ENCODE measurements at places on chromosomes 4 and X.

DNA sequence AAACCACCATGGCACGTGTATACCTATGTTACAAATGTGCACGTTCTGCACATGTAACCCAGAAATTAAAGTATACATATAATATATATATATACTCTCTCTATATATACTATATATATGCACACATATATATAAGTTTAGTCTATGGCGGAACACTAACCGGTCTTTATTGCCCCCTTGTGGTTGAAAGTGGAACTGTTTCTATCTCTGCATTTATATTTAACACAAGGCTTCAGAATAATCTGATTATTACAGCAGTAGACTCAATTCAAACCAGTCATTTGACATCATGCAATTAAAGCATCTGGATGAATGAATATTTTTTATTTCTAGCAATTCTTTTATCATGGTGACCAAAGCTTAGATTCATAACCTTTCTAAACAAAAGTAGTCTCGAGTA lies 14.6 kb downstream of the RAB9B start:
- DNase-seq = peak; percentile 56

- no peak for DNase-seq
Measured at GRCh38 chr4:28225050-28225449, 1364.4 kb downstream of the STIM2 start.

GRCh38 chr4:15681067-15681371 lies 608 bp upstream of the FAM200B start:
- DNase-seq = no peak

- DNase-seq = no peak
Measured at GRCh38 chr4:29540439-29541102, 1179.6 kb upstream of the PCDH7 start.

DNA sequence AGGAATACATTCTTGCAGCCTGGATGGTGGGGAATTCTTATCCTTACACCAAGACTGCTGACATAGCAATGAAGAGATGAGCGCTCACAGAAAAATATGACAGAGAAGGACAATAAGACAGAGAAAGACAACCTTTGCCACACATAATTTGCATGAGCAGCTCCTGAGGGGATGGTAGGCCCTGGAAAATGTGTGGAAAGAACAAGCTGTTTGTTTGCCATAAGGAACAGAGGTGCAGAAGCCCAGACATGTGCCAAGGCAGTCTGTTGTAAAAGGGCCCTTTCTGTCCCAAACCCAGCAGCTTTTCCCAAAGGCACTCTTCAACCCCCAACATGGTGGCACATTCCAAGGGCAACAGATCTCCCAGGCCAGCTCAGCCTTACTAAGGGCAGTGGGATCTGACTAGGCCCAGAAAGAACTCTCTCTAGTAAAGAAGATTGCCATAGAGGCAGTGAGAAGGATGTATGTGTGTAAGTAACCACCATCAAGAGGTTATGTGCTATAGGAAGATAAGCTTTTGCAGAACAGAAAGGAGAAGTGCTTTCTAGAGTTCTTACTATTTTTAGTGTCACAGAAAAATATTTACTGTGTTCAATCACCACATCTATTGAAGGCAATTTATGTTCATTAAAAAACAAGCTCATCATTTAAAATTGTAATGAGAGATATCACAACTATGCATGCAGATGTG lies 287.0 kb upstream of the RASGEF1B start:
- no peak for DNase-seq

DNA sequence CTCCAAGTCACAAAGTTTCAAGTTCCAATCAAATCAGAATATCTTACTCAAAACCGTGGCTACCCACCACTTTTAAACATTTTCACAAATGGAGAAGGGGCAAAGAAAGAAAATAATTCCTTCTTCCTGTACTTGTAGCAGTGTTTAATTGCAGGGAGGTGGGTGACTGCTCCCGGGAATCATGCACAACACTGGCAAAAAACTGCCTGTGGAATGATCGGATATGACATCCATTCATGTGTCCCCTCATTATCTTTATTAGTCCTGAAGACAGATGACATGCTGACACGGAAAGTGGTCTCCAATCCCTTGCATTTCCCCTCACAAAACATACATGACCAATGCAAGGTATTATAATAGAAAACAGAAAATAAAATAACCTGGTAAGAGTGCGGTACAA lies 2.0 kb downstream of the TSPAN5 start:
- DNase-seq = no peak

- DNase-seq = no peak
Measured at GRCh38 chr4:7397206-7398103, 37.3 kb downstream of the PSAPL1 start.

GRCh38 chrX:43664258-43664657 lies 8.2 kb downstream of the MAOA start:
- DNase-seq = no peak

GRCh38 chr4:142334931-142335330 lies 511.2 kb downstream of the INPP4B start:
- no peak for DNase-seq

DNA sequence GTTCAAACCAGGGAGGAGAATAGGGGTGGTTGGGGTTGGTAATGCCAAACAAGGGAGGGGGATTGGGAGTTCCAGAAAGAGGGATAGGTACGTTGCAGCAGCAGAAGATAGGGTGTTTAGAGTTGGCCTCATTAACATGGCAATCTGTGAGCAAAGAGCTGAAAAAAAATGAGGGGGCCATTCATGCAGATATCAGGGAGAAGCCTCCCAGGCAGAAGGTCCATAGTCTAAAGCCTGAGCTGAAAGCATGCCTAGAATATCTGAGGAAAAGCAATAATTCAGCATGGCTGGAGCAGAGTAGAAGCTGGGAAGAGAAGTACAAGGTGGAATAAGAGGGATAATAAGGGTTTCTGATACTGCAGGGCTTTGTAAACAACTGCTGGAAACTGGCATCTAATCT lies 550.9 kb upstream of the LCORL start:
- no peak for DNase-seq

DNA sequence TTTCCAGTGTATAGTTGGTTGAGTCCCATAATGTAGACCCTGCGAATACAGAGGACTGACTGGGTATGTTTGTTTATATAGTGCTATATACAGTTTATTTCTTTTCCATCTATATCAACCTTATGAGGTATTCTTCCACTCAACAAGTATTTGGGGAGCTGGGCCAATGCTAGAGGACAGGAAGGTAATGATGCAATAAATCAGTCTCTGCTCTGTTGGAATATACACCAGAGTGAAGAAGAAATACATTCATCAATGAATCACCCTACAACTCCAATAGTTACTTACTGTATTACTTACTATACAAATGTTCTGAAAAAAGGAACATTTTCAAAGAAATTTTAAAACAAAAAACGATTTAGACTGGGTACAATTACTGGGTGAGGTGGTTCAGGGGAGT lies 2.1 kb upstream of the ARSJ start:
- no peak for DNase-seq

GRCh38 chrX:118603981-118604380 lies 108.4 kb downstream of the DOCK11 start:
- DNase-seq = peak; percentile 48

DNA sequence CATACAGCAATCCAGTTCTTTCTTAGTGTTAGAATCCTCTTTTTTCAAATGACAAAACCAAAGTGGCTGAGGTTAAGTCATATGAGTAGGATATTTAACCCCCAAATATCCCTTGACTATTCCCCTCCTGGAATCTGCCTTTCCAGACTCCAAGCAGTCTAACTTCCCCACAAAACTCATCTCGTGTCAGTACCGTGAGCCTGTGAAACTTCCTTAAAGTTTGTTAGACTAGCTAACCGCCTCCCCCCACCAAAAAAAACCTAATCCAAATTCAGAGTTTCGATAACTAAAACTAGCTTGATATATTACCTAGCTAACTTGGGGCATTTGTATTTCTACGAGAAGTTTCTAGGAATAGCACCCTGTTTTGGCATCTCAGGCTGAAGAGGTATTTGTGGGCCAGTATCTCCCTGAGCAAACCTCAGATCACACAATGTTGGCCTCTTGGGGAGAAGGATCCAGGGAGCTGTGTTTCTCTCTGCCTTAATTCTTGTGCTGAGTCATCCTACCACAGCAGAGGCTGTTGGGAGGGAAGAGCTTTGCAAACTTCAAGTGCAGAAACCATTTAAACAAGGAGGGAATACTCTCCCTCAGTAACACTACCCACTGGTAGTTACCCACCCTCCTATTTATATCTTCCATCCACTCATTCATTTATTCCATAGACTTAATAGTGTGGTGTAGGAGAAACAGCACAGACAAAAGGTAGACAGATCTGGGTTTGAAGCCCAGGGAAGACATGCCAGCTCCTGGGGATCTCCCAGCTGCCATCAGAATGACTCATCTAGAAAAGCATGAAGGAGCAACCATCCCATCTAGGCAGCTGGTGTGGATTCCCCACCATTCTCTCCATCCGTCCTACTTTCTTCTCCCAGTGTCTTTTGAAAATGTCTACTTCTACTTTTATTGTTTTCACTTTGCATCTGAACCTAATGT lies 39.3 kb upstream of the TXK start:
- DNase-seq = no peak

GRCh38 chrX:126342859-126343258 lies 176.8 kb upstream of the DCAF12L2 start:
- DNase-seq = no peak

DNA sequence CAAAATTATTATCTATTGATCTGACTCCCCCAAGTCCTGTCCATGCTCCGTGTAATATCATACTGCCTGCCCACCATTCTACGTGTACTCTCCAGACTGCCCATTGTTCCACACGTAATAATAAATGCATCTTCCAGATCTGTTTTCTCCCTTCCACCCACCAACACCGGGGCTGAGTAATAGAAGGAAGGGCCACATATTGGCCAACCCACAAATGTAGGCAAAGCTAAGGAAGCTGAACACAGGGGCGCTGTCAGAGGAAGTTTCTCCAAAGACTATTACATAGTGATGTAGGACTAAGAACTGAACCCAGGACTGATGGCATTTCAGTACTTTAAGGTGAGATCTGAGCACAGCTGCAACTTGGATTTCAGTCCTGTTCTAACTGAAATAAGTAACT lies 135.8 kb upstream of the GUCY1A1 start:
- DNase-seq = no peak

DNA sequence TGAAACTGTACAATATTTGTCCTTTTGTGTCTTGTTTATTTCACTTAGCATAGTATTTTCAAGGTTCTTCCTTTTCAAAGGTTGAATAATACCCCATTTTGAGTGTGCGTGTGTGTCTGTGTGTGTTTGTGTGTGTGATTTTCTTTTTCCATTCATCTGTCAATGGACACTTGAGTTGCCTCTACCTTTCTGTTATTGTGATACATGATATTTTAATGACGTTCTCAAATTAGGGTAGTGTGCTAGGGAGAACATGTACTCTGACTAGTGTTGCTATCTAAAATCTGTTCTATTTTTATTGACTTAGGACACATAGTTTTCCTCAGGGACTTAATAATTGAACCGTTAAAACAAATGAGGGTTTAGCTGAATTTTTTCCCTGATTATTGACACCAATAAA lies 9.9 kb downstream of the MMRN1 start:
- no peak for DNase-seq

- DNase-seq = no peak
Measured at GRCh38 chr4:148092316-148093014, 349.7 kb downstream of the NR3C2 start.

GRCh38 chr4:2871911-2872310 lies 28.3 kb downstream of the ADD1 start:
- DNase-seq = no peak

DNA sequence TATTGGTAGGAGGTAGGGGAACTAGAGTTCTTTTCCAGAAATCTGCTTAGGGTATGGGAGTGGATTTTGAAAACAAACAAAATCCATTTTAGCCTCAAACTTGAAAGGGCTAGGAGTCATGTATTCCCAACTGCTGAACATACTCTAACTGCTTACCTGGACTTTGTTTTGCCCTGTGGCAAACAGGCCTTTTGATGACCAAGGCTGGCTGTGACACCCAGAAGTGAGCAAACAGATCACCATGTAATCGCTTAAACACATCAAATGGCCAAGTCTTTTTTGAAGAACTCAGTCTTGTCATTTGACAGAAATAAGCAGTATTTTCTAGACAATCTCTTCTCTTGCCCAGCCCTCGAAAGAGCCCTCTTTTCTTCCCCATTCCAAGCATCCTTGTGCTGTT lies 203.4 kb downstream of the KIT start:
- no peak for DNase-seq

DNA sequence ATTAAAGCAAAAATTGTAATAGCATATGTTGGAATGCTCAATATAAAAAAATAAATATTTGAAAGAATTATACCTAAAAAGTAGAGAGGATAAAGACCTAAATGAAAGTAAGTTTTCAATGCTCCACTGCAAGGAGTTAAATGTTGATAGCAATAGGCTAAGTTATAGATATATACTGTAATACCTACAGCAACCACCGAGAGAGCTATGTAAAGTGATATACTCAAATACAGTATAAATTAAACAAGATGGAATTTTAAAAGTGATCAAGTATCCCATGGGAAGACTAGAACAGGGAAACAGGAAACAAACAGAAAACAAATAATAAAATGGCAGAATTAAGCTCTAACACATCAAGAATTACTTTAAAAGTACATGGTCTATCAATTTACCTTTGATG lies 73.9 kb downstream of the CASP3 start:
- no peak for DNase-seq

GRCh38 chrX:100615005-100615404 lies 21.6 kb downstream of the TSPAN6 start:
- peak; percentile 29 for DNase-seq

GRCh38 chrX:50168241-50168687 lies 32.5 kb downstream of the AKAP4 start:
- DNase-seq = no peak

- no peak for DNase-seq
Measured at GRCh38 chrX:134752558-134752957, 94.3 kb upstream of the PLAC1 start.

- DNase-seq = no peak
Measured at GRCh38 chr4:112316360-112316759, 19.2 kb downstream of the ALPK1 start.

- no peak for DNase-seq
Measured at GRCh38 chr4:40546969-40547788, 82.5 kb downstream of the RBM47 start.

DNA sequence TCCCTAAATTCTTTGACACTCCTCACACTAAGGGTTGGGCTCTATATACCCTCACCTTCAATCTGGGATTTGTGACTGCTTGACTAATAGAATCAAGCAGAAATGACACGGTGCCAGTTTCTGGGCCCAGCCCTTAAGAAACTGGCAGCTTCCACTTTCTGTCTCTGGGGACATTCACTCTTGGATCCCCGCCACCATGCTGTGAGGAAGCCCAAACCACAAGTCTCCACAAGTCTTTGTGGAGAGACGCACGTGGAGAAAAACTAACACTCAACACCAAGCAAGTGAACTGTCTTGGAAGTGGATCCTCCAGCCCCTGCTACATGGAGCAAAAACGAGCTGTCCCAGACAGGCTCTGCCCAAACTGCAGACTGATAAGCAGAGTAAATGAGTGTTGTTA lies 1.1 kb upstream of the EDNRA start:
- DNase-seq = no peak

GRCh38 chr4:86706923-86707597 lies 112.9 kb downstream of the PTPN13 start:
- no peak for DNase-seq

- DNase-seq = peak; percentile 60
Measured at GRCh38 chrX:153474718-153475117, 4.3 kb upstream of the HAUS7 start.

- no peak for DNase-seq
Measured at GRCh38 chrX:20354505-20354904, 87.8 kb upstream of the RPS6KA3 start.

- no peak for DNase-seq
Measured at GRCh38 chrX:1807301-1807731, 192.5 kb downstream of the ASMT start.

Measured in right lung (tissue), 10 donors.